Left cardiac atrium (tissue), 4 donors: ENCODE measurements at places on chromosomes 16 and 17.

DNA sequence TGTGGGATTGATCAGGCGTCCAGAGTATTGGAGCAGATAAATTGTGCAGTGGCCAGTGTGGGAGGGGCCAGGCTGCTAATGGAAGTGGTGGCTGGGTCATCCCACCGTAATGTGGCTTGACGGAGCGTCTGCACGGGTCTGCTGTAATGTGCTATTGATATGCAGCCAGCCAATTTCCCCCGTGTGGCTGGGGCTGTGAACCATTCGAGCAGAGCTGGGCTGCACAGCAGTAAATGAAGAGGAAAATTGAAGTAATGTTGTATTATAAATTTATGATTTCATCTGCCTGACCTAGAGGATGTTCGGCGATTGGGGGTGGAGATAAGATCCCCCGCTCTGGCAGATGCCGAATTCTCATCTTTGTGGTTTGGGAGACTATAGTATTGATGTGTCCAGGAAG is 121.5 kb downstream of the CCDC182 start:
- no peak for DNase-seq

GRCh38 chr16:75789237-75789636 is 62.9 kb upstream of the CPHXL start:
- DNase-seq: no peak

- DNase-seq: no peak
These were observed 31.0 kb upstream of the C16orf78 start for GRCh38 chr16:49342336-49343265.

- DNase-seq: no peak
These were observed 6.0 kb downstream of the TOM1L1 start for GRCh38 chr17:54906683-54907082.
